Muscle of leg (tissue), 16 donors: ENCODE measurements at places on chromosomes 6 and 20. TPM values are rescaled to one million over a fixed set of nuclear protein-coding genes. Genes with fewer than 3 reads are reported as not detected.

Gene ULBP1
- total RNA-seq: 0.13 TPM

Gene VSX1
- not detected for total RNA-seq

Gene SPATS1
- not detected for total RNA-seq

Gene TTK
- total RNA-seq: 9.4 TPM

DNA sequence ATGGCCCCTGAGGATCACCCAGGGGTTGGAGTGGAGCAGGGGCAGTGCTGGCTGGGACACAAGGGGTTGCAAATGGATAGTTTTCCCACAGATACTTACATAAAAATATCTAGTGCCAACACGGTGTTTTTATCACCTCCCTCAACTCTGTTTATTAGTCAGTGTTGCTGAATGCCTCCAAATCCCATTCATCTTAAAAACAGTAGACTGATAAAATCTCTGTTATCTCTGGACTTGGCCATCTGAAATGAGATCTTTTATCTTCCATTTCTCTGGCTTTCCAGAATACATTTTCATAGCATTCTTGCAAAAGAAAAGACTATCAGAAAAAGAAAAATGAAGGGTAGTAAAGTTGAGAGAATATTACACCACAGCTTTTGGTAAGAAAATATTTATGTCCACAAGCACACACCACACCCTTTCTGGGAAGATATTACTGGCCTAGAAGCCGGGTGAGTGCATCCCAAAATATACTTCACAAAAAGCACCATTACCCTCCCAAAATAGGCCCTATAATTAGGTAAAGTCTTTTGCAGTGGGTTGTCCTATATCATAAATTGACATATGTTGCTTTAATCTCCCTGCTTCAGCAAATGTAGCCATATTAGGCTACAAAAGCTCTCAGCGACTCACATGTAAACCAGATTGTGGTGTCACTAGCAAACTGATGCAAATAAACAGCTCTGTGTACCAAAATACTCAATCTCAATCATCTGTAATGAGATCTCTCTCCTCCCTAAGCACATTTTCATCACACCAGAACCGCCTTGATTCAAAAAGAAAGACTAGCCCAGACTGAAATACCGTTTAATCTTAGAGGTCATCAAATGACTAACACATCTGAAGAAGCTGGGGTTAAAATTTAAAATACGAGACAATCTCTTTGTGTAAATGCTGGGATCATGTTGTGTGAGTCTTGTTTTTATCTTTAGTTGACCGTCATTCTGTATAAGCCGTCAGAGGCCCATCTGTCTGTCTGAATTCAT, 96.7 kb downstream of the FYN start:
- H3K4me3 ChIP-seq: no peak overlapping the region
- H3K4me1 ChIP-seq: peaks cover 26% of the 10 kb centered on the region
- H3K36me3 ChIP-seq: peaks cover 11% of the 10 kb centered on the region
- H3K27me3 ChIP-seq: no peaks in the 10 kb centered on the region
- no peak for DNase-seq

- H3K36me3 ChIP-seq: no peaks in the 10 kb centered on the region
- no peaks in the 10 kb centered on the region for H3K27me3 ChIP-seq
- H3K4me3 ChIP-seq: no peak overlapping the region
- DNase-seq: no peak
- H3K27ac ChIP-seq: no peak overlapping the region
Measured at GRCh38 chr20:15188415-15188814, 851.0 kb upstream of the FLRT3 start.

- H3K36me3 ChIP-seq: no peaks in the 10 kb centered on the region
- H3K4me1 ChIP-seq: peaks cover 10% of the 10 kb centered on the region
- no peaks in the 10 kb centered on the region for H3K27me3 ChIP-seq
- peak overlapping the region; percentile 84 for H3K27ac ChIP-seq
- peak; percentile 31 for DNase-seq
Measured at GRCh38 chr6:53300656-53301551, 47.8 kb downstream of the ELOVL5 start.

GRCh38 chr6:125899726-125900182, 56.8 kb upstream of the HINT3 start:
- no peaks in the 10 kb centered on the region for H3K4me1 ChIP-seq
- H3K27me3 ChIP-seq: no peaks in the 10 kb centered on the region
- no peak overlapping the region for H3K4me3 ChIP-seq
- H3K27ac ChIP-seq: no peak overlapping the region
- H3K36me3 ChIP-seq: no peaks in the 10 kb centered on the region

GRCh38 chr6:37288247-37288646, 30.3 kb upstream of the TMEM217 start:
- no peak overlapping the region for H3K4me3 ChIP-seq
- DNase-seq: no peak
- no peaks in the 10 kb centered on the region for H3K27me3 ChIP-seq
- peaks cover 44% of the 10 kb centered on the region for H3K36me3 ChIP-seq
- H3K27ac ChIP-seq: no peak overlapping the region

DNA sequence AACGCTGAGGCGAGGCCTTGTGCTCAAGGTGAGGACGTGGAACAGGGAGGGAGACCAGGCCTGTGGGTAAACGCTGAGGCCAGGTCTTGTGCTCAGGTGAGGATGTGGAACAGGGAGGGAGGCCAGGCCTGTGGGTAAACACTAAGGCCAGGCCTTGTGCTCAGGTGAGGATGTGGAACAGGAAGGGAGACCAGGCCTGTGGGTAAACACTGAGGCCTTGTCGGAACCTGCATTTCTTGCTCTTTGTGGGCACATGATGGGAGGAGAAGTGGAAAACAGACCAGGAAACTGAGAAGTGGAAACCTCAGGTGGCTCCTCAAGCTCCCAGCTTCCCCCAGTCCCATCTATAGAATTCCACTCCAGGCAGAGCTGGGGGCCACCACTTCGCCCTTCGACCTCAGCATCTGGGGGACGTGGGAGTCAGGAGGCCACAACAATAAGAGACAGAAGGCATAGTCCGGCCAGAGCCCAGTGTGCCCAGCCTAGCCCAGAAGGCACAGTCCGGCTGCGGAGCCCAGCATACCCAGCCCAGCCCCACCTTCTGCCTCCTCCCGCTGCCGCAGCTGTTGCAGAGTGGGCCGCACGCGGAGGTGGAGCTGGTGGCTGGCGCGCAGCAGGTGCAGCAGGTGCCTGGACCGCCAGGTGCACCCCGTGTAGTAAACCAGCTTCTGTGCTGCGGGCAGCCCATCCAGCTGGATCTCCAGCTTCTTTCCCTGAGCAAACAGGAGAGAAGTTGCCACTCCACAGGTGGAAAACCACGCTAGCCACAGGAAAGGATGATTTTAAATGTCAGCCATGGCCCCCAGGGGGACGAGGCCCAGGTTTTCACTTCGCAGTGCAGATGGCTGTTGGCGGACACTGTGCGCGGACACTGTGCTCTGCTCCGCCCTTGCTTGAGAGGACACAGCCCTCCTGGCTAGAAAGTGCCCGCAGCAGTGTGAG, 17.5 kb downstream of the FRMD1 start:
- peaks cover 17% of the 10 kb centered on the region for H3K4me1 ChIP-seq
- no peak overlapping the region for H3K27ac ChIP-seq
- no peak overlapping the region for H3K4me3 ChIP-seq

DNA sequence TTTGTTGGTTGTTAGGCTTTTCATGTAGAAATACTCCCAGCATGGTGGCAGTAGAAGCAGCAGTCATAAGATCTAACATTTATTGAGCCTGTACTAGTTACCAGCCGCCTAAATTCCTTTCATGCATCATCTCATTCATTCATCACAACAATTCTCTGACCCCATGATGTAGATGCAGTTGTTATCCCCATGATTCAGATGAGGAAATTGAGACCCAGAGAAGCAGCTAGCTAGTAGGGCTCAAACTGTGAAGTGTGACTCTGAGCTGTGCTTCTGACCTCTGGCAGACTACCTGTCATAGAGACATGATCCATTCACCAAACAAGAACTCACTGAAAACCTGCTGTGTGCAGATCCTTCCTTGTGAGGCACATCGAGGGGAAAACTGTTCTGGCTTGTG, 16.9 kb downstream of the RREB1 start:
- DNase-seq: no peak
- no peaks in the 10 kb centered on the region for H3K27me3 ChIP-seq
- H3K4me3 ChIP-seq: no peak overlapping the region
- peaks cover 3% of the 10 kb centered on the region for H3K4me1 ChIP-seq

GRCh38 chr6:166851911-166852310, 104.4 kb downstream of the RNASET2 start:
- no peaks in the 10 kb centered on the region for H3K36me3 ChIP-seq
- H3K4me3 ChIP-seq: no peak overlapping the region
- no peak overlapping the region for H3K27ac ChIP-seq
- DNase-seq: no peak
